HTR-8/SVneo (cell line): ENCODE measurements at places on chromosomes 2 and 18.
A peak's percentile ranks its signal among the peaks of the same experiment; 100 is the strongest.

DNA sequence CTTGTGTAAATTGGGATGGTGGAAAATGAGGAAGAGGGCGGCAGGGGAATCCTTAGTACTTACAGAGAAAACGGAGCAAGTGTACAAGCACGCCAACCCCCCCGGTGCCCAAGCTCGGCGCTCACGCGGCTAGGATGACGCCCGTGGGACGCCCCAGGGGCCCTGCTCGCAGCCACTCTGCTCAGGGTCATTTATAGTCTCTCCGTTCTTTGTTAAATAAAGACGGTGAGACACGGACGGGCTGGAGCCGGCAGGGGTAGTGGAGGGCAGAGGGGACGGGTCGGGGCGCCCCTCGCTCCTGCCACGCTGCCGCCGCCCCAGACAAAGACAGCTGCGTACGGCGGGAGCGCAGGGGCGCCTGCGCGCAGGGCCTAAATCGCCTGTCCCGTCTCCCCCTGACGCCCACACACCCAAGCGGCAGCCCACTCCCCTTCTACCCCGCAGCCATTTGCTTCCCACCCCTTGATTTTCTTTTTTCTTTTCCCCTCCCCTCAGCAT lies 37.8 kb downstream of the PCBP1 start:
- peak; percentile 34 for DNase-seq

GRCh38 chr2:55775828-55776227 lies 82.2 kb upstream of the PNPT1 start:
- no peak for DNase-seq

DNA sequence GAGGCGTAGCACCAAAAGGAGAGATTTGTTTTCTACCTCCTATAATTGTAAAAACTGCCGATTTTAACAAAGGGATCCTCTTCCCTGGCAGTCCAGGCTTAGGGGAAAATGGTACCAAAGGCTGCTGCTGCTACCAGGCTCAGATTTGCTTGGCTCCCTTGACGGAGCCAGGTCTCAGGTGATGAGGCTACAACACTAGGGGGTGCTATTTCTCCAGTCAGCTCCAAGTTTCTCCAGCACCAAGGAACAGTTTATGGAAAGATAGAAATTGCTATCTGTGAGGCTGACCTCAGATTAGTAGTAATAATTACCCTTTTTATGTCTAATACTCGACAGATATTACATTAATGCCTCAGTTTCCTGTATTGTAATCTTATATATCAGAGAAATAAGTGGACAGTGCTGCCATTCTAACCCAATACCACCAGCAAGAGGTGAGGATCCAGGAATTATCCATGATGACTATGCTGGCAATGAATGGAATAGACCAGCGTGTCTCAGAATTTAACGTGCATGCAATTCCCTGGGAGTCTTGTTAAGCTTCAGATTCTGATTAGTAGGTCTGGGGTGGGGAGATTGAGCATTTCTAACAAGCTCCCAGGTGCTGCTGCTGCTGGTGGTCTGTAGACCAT lies 111.3 kb downstream of the ESCO1 start:
- DNase-seq, result peak; percentile 64

DNA sequence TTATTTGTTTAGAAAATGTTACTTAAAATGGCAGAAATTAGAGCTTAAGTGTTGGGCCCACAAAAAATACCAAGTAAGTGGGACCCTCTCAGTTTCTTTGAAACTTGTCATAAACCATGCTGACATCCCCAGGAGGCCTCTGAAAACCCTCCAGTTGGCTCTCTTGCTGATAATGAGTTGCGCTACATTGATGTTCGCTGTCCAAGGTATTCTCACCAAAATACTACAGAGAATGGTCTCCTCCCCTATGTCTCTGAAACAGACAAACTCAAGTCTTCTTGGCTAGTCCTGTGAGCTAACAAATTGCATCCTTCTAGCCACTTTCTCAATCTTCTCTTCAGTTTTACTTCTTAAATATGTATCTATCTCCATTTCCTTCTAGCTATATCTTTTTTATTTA lies 669.4 kb downstream of the IRS1 start:
- DNase-seq, result no peak

- DNase-seq, result no peak
Measured at GRCh38 chr2:104889960-104890684, 36.2 kb downstream of the POU3F3 start.

DNA sequence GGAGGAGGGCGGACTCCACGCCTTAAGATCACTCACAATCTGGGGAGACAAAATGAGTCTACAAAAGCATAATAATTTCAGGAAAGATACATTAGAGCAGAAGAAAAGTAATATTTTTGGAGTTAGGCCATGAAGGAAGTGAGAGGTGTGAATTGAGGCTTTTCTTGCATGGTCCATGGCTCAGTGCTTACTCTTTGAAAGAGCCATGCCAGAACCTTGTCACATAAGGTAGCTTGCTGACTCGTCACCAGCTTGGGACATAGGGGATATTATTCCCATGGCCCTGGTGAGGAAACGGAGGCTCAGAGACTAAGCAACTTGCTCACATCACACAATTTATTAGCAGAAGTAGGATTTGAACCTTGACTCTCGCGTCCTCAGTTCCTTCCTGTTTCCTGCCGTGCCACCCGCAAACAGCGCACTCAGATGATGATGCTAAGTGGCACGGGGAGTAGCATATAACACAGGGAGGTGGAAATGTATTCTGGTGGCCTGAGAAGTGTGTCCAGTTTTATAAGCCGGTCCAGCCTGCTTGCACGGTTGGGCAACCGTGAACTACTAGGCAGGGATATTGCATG lies 312.2 kb upstream of the EPAS1 start:
- DNase-seq, result no peak

GRCh38 chr18:79530821-79531220 lies 135.1 kb downstream of the NFATC1 start:
- DNase-seq, result no peak

DNA sequence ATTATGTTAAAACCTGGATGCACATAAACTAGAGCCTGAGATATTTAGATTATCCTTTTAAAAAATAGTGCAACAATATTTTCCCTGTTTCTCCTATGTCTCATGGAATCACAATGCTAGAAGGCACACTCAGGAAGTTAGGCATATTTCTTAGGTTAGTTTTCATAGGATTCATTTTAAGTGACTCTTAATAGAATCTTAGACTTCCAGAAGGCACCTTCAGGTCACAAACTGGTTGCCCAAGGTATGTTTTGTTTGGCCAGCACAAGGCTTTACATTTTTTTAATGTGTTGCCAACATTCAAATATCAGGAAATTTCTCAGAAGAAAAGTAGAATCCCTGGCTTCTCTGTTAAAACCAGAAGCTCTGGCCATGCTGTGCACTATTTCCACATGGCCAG lies 129.3 kb downstream of the LNPK start:
- no peak for DNase-seq

GRCh38 chr2:24334245-24334633 lies 26.1 kb downstream of the ITSN2 start:
- no peak for DNase-seq

- DNase-seq, result no peak
Measured at GRCh38 chr2:128384956-128385355, 66.3 kb upstream of the HS6ST1 start.

- DNase-seq, result no peak
Measured at GRCh38 chr18:28837100-28837499, 660.2 kb upstream of the CDH2 start.

DNA sequence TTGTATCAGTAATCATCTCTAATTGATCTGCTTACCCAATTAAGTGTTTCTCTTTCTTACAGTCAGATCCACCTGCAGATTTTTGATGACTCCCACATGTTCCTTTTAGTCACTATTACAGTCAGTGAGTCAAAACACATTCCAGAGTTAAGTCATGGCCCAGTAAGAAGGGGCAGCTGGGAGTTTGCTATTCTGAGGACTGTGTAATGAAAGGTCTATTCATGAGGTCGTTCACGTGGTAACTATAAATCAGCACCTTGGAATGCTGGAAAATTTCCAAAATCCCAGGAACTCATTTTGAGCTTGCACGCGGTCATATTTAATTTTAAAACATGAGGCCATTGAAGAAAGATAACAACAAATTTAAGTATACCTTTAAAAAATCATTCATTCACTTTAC lies 252.5 kb downstream of the XIRP2 start:
- DNase-seq, result peak; percentile 77

DNA sequence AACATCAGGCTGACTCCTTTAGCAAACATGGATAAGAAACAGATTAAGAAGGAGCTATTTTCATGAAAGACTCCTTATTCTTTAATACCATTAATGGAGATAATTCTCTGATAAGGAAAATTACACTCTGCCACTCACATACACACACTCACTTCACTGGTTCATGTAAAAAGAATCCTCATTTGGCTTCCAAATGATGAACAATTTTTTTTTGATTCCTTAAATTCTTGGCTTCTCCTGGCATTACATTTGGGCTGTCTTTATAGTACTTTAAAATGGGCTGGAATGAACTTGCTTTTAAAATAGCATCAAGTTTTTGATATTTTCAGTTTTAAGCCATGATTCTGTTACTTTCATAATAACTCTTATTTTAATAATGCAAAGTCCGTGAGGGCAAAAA lies 328.6 kb downstream of the SLC8A1 start:
- no peak for DNase-seq
